ENCODE measurements at places on chromosomes 12 and 14.

DNA sequence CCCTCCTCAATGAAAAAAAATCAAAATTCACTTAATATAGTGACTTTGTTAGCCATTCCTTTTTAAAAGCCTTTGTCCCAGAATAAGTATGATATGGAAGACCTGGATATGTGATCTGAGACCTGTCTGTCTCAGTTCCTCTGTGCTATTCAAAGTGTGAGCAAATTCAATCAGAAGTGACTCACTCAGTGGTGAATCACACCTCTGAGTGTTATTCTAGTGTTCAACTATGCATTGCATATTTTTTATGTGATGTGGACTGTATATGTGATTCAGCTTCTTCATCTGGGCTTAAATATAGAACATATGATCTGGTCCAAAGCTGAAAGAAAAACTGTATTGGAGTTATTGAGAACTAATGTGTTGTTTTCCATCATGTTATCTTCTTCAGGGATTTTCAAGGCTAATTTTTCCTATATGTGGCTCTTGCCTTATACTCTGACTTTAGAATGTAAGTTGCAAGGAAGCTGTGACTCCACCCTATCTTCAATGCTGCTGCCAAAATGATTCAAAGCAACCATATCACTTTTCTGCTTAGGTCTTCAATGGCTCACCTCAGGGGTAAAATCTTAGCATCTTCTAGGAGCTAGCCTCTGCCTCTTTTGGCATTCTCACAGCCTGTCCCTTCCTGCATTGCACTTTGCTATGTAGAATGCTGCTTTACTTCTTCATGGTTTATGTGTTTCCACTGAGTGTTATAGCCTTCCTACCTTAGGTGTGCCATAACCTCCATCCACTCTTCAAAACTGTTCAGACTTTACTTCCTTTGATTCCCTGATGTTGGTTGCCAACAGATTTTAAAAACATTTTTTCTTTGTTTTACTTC, 169.8 kb downstream of the OTOGL start:
- DNase-seq = peak; percentile 23

GRCh38 chr14:69323266-69323998, 63.5 kb downstream of the GALNT16 start:
- DNase-seq = no peak

- peak; percentile 48 for DNase-seq
These were observed 131.3 kb downstream of the ITPR2 start for GRCh38 chr12:26701604-26702215.

DNA sequence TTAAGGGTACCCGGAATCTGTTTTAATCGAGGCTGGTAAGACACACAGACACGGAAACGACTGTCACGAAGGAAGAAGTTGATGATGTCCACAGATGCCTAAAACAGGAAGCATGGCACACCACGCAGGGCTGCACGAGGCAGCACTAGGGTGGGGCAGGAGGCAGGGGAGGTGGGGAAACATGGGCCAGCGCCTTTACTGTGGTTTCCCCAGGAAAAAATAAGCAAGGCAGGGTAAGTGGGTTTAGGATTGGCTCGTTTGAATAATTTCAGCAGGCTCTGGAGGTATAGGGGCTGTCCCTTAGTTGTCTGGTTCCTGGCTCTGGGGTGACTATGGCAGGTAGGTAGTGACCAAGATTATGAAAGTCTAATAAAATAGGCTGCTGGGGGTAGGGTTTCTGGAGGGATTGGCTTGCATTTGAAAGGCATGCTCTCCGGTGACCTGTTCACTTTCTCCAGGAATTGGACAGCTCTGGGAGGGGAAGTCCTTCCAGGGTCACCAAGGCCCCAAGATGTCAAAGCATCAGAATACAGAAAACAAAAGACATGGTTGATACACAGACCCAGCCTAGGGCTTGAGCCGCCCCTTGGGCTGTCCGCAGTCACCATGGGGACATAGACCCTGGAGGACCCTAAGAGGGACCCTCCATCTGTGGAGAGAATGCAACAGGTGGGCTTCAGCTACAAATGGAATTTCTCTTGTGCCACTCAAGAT, 35.3 kb downstream of the MAP1LC3B2 start:
- no peak for DNase-seq

GRCh38 chr12:1880153-1880845, 38.2 kb downstream of the CACNA2D4 start:
- DNase-seq = no peak

- no peak for DNase-seq
These were observed 27.3 kb upstream of the CHPT1 start for GRCh38 chr12:101670007-101670671.

DNA sequence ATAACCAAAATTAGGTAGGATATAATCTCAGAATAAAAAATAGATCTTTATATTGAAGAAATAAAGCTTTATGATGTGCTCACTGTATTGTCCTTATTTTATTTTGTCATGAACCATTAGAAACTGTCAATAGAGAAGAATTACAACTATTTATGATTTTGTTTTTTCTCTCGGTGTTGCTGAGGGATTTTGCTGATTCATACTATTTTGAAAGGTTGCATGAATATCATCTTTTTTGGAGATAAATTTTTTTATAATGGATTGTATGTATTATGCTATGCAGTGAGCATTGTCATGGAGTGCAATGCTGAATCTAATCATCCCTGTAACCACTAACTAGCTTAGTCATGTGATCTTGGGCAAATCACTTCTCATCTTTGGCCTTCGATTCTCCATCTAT, 15.0 kb downstream of the SLC39A9 start:
- DNase-seq = no peak

DNA sequence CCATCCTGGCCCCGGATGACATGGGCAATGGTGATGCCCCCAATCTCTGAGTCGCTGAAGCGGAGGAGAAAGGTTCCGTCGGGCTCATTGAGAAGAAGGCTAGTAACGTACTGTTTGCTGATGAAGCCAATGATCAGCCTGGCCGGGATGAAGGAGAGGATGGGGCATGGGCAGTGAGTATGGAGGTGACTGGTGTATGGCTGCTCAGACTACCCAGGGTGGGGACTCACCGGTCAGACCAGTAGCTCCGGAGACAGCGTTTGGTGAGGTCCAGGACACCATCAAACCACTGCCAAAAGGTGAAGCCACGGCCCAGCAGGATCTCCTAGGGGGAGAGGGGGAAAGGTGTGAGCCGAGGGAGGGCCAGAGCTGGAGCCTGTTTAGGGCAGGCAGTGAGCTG, 10.9 kb downstream of the NAB2 start:
- no peak for DNase-seq

- DNase-seq = no peak
These were observed 162.9 kb downstream of the PCNX1 start for GRCh38 chr14:71070169-71070568.

DNA sequence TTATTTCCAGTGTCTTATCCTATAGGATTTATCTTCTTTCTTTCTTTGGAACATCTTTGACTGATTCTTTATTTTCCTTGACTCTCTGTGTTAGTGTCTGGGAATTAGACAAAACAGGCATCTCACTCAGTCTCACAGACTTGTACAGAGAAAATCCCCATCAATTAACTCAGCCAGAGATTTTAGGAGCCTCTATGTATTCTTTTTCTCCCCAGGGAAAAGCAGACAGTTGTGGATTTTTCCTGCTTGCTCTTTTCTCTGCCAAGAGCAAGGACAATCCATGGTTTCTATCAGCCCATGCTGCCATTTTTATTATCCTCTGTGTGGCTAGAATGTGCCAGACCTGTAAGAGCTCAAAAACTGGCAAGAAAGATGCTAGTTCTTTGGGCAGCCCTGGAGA, 595.1 kb downstream of the SNAPC1 start:
- DNase-seq = no peak
